Stimulated activated CD8-positive, alpha-beta memory T cell treated with anti-CD3 and anti-CD28 coated beads, Interleukin-2, amount 100 ng/mL, for 1 hour (primary cell): ENCODE measurements at places on chromosomes 4 and X.

- DNase-seq: no peak
These were observed 509.6 kb upstream of the FAM241A start for GRCh38 chr4:111635646-111636045.

DNA sequence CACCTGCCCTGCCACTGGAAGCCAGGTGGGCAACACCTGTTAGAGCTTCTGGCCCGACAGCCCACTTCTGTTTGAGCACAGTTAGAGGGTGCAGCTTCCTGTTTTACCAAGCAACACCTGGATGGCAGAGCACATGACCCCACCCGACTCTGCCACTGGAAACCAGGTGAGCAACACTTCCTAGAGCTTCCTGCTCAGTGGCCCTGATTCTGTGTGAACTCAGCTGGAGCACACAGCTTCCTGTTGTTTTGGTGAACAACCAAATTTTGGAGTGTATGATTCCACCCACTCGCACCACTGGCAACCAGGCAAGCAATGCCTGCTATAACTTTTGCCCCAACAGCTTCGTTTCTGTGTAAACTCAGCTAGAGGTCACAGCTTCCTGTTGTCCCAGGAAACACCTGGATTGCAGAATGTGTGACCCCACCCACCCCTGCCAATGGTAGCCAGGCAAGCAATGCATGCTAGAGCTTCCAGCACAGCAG is 163.8 kb upstream of the KLF8 start:
- DNase-seq: no peak

DNA sequence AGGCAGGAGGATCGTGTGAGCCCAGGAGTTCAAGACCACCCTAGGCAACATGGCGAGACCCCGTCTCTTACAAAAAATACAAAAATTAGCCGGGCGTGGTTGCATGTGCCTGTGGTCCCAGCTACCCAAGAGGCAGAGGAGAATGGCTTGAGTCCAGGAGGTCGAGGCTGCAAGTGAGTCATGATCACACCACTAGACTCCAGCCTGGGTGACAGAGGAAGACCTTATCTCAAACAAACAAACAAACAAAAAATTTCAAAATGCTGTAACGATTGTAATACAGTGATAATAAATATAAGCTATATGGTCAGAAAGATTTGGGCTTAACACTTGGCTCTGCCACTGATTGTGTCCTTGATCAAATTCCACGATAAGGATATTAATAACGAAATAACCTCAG is 24.2 kb downstream of the SLC25A4 start:
- no peak for DNase-seq

- DNase-seq: no peak
These were observed 94.7 kb upstream of the NEIL3 start for GRCh38 chr4:177214935-177215334.

- DNase-seq: no peak
These were observed 368.7 kb upstream of the FAM241A start for GRCh38 chr4:111776561-111776960.

GRCh38 chr4:53371049-53371448 is 5.2 kb upstream of the SCFD2 start:
- no peak for DNase-seq

GRCh38 chr4:139076016-139076744 is 60.6 kb downstream of the NOCT start:
- DNase-seq: no peak

GRCh38 chr4:167779280-167779679 is 313.1 kb upstream of the ANXA10 start:
- DNase-seq: no peak

DNA sequence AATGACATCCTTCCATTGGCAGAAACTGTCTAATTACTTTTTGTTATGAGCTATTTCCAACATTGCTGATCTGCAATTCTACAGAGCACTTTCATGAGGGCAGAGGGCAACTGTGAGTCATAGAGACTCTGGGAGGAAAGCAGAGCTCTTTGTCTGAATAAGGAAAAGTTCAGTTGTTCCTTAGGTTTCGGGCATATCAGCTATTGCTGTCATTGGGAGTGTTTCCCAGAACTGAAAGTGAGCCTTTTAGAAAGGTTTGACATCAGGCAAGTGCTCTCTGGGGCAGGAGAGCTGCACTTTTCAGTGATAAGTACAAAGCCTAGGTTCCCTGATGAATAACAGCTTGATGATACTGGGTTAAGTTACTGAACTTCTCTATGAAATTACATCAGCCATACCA is 119.2 kb upstream of the EDNRA start:
- no peak for DNase-seq

GRCh38 chr4:57291911-57292310 is 181.7 kb upstream of the IGFBP7 start:
- DNase-seq: no peak

- DNase-seq: no peak
These were observed 83.5 kb upstream of the PLAC1 start for GRCh38 chrX:134741746-134742145.

- no peak for DNase-seq
These were observed 128.1 kb upstream of the HPF1 start for GRCh38 chr4:169885893-169886292.

GRCh38 chr4:95599777-95600400 is 51.1 kb upstream of the UNC5C start:
- DNase-seq: no peak

GRCh38 chr4:120995266-120996010 is 72.9 kb upstream of the PRDM5 start:
- no peak for DNase-seq

GRCh38 chrX:30979271-30979670 is 90.2 kb upstream of the TAB3 start:
- no peak for DNase-seq

DNA sequence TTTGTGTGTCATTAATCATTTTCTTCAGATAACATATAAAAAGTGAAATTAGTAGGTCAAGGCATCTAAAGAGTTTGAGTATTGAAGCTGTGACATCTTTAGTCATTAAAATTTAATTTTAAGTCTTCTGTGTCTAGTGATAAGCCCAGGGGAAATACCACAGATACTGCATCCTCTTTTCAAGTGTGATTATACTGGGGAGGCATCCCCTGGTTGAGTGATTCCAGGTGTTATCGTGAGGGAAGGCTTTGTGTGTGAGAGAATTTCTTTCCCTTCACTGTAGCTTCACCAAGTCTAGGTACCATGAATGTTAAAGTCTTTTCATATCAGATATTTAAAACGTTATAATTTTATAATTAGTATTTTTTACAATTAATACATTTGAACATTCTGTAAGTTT is 193.4 kb downstream of the FRAS1 start:
- no peak for DNase-seq

DNA sequence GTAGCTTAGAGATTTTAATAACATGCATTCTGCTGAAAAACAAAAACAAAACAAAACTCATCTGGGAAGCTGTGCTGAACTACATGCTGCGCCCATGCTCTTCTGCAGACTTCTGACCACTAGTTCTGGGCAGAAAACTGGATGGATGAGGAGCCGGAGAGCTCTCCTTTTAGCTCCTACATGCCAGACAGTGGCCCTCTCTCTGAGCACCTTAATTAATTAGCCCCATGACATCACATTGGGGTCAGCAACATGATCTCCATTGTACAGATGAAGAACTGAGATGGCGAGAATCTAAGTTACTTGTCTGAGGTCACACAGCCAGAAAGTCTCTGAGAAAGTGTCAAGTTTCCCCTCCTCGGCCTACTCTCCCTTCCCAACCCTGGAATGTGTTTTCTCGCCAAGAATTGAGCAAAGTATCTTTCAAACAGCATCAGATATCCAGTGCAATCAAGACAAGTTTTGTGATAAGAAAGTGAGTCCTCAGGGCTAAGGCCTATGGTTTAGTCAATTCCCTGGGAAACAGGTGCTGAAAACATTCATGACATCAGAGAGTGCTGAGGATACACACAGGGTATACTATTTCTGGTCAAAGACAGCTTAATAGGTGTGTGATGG is 21.6 kb downstream of the SCD5 start:
- DNase-seq: no peak

DNA sequence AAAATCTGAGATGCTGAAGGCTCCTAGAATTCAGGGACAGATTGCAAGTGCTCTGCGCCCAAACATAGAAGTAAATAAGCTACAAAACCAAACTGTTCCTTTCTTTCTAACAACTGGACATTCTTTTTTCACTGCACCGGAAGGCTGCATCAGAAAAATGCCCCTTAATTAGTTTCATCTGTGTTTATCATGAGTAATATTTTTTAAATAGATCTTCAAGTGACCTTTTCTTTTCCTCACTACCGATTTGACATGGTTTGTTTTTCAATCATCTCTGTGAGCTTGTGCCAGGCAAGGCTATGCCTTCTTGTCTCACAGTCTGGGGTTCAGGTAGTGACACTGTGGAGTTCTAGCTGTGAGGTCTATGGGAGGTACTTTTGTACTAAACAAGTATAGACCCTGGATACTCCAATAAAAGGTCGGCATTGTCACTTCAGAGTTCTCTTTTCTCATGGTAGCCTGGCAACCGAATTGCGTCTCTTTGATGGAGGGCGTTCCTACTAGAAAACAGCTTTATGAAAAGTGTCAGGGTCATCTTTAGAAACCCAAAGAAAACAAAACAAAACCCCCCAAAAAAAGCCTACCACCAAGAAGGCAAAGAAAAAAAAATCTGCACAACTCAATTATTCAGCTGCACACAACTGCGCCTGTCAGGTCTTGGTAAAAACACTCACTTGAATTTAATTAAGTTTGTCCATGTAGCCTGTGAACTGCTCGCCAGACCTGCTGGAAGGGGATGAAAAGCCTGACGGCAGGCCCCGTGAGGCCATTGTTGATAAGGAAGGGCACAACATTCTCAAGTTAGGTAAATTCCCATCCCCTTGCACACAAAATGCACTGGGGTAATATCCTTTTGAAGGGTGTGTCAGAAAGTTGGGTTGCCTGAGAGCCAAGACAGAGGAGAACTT is 22.8 kb upstream of the ADAMTS3 start:
- no peak for DNase-seq

DNA sequence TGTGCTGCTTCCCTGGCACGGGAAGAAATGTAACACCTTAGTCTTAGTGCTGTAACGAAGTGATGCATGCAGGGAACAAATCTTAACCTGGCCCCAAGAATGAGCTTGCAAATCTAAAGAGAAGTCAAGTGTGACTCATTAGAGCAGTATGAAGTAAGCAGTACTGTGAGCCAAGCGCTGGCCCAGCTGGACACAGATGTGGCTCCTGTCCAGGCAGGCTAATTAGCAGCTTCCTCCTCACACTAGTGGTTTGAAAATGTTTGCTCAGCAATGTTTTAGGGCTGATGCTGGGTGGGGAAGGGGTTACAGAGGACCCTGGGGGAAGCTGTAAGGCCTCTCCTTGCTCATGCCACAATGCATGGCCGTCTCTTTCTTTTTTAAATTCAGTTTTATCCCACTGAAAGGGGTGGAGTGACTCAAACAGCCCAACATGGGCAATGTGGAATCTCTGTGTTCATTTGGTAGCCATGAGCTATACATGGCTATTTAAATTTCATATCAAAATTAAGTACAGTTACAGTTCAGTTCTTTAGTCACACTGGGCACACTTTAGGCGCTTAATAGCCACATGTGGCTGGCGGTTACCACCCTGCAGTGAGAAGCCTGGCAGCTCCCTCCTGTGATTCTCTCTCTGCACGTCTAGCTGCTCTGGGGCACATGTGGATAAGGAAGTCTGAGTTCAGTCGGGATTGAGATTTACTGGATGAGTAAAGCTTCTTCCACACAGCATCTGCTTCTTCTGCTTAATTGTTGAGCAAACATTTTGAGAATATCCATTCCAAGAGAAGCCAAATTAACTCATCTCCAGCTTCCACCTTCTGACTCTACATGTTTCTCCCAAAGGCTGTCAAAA is 48.8 kb downstream of the MAP7D2 start:
- no peak for DNase-seq

DNA sequence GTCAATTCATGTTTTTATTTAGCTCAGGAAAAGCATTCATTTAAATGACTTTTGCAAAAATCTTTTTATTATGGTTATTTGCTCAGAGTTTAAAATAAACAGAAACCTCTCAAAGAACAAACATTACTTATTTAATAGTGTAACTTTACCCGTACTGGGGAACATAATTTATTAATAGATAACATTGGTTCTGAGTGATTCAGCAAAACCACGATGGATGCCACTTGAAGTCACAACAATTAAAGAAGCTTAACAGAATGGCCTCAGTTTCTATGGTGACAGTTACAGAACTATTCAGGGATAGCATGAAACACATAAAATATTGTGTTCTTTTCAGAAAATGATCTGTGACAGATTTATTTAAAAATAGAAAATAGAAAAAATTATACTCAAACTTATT is 368.7 kb downstream of the CCSER1 start:
- DNase-seq: no peak

DNA sequence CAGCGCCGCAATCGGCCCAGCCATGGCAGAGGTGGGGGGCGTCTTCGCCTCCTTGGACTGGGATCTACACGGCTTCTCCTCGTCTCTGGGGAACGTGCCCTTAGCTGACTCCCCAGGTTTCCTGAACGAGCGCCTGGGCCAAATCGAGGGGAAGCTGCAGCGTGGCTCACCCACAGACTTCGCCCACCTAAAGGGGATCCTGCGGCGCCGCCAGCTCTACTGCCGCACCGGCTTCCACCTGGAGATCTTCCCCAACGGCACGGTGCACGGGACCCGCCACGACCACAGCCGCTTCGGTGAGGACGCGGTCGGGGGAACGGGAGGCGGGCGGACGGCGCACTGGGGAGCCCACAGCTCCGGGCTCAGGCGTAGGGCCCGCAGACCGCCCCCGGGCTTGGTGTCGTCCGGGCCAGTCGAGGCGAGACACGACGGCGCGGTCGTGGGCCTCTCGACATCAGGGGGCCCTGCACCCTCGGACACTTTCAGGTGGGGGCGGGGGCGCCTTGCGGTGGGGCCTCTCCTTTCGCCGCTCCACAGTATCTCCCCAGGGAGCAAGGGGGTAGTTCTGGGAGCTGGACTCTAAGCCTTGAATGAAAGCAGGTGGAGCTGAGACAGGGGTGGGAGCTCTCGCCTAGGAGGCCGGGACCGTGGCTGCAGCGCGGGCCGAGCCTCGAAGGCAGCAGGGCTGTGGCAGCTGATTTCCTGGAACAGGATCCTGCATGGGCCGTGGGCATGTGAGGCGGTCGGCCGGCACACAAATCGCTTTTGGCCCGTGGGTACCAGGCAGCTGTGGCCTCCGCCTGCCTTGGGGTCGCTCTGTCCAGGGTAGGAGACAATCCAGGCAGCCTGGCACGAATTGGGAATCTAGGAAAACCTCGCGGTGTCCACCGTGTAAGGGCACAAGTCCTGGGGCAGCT is 722 bp downstream of the FGF16 start:
- no peak for DNase-seq

DNA sequence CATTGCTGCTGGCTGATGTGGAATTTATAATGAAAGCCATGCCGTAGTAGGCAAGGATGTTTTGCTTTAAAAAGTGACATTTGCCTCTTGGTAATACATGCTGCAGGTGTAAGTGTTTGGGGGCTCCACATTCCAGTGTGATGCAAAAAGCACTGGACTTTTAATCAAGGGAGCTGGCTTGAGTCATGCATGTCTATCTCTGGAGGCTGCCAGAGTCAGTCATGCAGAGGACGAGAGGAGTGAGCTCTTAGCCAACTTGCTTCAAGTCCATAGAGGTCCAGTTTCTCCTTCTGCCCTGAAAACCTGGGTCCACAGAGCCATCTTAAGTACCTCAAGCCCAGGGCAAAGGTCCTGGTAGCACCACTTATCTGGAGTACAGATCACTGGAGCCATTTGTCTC is 11.6 kb upstream of the CXCL13 start:
- no peak for DNase-seq
